Fibroblast of the aortic adventitia (primary cell): ENCODE measurements at places on chromosomes 11 and 22. TPM values are rescaled to one million over a fixed set of nuclear protein-coding genes. Genes with fewer than 3 reads are reported as not detected.

Gene TEAD1
- 117 and 131 TPM in 2 replicates for total RNA-seq

Gene FXYD2
- total RNA-seq = not detected in 2 replicates

- no peak for DNase-seq
Measured at GRCh38 chr11:61577383-61578118, 3.3 kb downstream of the SYT7 start.

DNA sequence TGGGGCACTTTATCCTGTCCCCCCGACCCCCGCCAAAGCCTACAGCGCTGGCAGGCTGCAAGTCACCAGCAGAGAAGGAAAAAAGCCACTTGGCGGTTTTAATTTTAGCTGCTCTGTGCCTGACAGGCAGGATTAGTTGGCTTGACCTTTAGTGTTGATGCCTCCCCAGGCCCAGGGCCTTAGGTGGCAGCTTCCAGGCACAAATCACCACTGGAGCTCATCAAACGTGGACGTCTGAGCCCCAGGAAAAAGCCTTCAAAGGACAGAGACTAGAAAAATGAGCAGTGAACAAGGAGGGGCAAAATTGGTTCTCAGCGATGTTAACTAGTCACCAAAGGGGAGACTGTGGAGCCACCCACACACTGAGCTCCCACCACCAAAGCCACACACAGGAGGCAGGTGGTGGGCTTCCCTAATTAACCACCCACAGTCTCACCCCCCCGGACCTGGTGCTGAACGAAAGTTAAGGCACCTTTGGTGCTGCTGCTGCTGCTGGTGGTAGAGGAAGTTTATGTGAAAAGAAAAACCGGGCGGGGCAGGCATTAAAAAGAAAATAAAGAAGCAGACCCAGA is 4.4 kb upstream of the PYGM start:
- DNase-seq = no peak

GRCh38 chr11:70643642-70644041 is 245.3 kb downstream of the CTTN start:
- no peak for DNase-seq
